ENCODE measurements at places on chromosomes 6 and 20.

GRCh38 chr6:157096522-157096921, 226.8 kb downstream of the TMEM242 start:
- no peak for DNase-seq

DNA sequence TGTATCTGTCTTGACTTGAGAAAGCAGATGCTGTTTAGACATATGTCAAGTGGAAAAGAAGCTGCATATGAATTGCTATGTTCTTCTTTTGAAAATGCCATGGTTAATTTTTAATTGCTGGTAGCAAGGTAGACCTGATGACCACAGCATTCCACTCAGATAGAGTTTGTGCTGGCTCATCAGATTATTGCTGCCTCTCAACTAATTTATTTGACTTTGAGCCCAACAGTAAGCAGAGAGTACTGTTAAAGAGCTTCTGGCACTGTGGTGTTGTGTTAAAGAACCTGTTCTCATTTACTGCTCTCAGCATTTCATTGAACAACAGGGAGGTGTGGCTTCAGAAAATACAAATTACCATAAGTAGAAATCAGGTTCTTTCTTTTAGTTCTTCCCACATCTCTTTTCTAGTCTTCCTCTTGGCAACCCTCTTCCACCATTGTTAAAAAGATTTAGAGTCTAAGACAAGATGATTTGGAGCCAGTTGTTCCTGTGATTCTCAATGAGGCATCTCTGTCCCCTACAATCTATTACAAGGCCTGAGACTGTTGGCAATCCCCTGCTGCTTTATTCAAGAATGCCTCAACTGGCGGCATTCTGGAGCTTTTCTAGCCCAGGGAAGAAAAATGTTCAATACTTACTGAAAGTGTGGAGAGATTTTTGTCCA, 967.6 kb upstream of the GJE1 start:
- no peak for DNase-seq

GRCh38 chr6:141443668-141444289, 688.9 kb upstream of the GJE1 start:
- no peak for DNase-seq

- no peak for DNase-seq
Measured at GRCh38 chr6:5541751-5542432, 280.6 kb downstream of the FARS2 start.

- no peak for DNase-seq
Measured at GRCh38 chr6:45185403-45186251, 142.5 kb upstream of the RUNX2 start.

DNA sequence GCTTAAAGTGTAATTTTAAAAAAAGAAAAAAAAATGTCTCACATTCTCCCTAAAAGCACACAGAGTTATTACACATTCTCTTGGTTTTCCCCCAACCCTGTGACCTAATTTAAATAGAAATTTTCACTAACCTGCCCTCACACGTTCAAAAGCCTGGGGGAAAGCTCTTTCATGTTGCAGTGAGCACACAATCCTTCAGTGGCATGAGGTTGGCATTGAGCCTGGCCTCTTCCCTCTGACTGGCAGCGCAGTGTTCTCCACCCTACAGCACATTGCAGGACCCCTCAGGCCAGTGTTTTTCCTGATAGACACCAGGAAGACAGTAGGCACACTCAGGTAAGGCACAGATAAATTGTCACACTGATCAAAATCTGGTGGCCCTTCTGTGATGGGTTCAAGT, 34.1 kb downstream of the TNFRSF21 start:
- no peak for DNase-seq

GRCh38 chr6:146312608-146313007, 231.0 kb upstream of the RAB32 start:
- DNase-seq: no peak

DNA sequence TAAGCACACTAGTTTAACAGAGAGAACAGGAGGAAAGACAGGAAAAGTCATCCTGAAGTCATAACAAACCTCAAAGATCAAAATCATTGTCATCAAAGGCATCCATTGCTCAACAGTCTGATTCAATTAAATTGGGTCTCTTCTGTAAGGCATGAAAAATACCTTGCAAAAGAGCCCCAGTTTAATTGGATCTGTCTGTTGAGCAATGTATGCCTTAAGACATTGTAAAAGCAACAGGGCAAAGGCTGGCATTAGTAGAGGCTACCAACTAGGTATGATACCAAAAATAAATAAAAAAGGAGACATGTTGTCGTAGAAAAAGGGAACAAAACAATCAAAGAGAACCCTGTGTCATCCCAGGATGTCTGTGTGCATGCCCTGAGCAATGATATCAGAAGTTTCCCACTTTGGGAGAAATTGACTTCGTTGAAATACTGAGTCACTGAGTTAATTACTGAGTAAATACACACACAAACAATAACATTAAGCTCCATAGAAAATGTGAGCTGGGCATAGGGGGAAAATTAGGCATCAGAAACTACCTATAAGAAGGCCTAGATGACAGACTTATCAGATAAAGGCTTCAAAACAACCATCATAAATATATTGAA, 1013.8 kb upstream of the CITED2 start:
- no peak for DNase-seq

DNA sequence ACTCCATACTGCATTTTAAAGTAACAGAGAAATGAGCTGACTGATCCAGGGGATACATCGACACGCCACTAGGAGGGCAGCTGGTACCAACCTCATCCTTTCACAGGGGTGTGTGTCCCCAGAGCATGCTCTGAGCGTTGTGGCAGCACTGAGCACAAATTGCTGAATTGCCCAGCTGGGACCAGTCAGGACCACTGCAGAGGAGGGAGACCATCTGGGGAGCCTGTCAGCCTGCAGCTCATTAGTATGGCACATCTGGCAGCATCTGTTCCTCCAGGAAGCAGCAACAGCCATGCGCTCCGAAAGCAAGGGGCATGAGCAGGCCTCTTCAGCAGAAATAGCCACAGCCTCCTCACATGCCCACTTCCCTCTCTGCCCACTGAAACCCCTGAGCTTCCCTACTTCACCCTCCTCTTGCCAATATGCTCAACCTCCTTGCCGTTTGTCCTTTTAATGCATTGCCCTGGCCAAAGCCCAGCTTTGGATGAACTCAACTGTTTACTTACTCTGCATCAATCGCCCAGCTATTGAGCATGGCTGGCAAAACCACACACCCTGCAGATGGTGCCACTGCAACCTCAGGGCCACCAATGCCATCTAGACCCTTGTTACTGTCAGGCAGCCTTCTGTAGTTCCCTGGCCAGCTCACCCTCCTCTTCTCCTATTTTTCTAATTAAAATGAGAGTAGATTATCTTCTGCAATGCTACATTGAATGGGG, 77.6 kb upstream of the NEDD9 start:
- no peak for DNase-seq
